ENCODE measurements at places on chromosomes 5 and 9.
A peak's percentile ranks its signal among the peaks of the same experiment; 100 is the strongest.

GRCh38 chr5:65808818-65809217 is 86.8 kb downstream of the NLN start:
- DNase-seq, result no peak

GRCh38 chr5:96648593-96648992 is 13.6 kb upstream of the CAST start:
- DNase-seq, result no peak

DNA sequence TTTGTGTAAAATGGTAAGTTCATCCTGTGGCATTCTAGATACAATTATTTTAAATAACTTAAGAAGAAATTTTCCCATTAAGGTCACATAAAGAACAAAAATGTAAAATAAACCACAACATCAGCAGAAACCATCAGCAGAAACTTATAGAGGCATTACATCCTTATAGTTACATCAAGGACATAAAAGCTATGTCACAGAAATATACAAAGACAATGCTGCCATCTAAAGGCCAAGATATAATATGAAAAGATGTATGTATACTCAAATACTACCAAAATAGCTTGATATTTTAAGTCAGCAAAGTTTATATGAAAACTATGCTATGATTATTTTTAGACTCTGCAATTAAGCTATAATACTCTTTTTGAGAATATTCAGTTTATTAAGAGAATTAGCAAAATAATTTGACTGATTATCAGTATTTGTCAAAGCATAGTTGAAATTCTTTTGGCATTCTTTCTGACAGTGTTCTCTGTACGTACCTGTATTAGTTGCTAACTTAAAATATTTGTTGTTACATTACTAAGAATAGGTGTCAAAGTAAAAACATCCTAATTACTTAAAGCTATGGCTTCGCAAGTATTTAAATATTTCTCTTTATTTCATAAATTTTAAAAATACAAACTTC is 36.2 kb downstream of the FBXL17 start:
- DNase-seq, result peak; percentile 47

DNA sequence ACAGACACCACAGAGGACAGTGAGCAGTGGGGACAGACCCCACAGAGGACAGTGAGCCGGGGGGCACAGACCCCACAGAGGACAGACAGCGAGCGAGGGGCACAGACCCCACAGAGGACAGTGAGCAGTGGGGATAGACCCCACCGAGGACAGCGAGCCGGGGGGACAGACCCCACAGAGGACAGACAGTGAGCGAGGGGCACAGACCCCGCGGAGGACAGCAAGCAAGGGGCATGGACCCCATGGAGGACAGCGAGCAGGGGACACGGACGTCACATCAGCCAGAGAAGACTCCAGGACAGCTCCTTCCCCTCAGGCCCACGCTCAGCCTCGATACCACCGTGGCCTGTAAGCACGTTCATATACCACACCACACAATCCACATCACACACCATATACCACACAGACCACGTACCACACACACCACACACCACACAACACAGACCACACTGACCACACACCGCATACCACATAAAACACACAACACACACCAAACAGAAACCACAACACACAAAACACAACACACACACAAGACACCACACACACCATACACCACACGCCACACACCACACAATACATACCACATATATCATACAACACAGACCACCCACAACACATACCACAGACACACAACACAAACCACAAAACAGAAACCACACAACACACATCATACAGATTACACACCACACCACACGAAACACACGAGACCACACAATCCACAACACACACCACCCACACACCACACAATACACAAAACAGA is 5.2 kb upstream of the ZDHHC11 start:
- DNase-seq, result no peak

GRCh38 chr9:98774746-98775145 is 21.6 kb downstream of the ANKS6 start:
- DNase-seq, result no peak

DNA sequence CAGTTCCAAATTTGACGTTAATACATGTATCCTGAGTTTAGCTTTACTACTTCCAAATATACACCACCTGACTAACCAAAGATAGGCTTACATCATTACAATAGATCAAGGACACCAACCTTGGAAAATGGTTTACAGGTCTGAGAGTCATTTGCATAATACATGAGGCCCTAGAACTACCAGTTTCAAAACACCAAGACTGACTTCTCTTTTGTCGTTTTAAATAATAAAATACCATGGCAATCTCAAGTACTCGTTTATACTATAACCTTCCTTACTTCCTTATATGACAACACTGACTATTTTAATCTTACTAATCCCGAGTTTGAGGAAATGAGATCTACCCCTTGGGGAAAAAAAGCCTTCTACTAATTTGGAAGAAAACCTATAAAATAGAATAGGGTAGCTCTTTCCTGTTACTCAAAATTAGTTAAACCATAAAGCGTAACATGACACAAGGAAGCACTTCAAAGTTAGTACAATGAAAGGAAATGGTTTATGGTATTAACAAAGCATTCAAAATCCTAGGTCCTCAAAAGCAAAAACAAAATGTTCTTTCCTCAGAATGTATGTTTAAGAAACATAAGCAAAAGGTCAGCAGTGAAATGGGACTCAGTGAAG is 42.1 kb downstream of the UBQLN1 start:
- DNase-seq, result no peak

- DNase-seq, result no peak
Observed at GRCh38 chr5:157292599-157292998, 26.7 kb downstream of the CYFIP2 start.

DNA sequence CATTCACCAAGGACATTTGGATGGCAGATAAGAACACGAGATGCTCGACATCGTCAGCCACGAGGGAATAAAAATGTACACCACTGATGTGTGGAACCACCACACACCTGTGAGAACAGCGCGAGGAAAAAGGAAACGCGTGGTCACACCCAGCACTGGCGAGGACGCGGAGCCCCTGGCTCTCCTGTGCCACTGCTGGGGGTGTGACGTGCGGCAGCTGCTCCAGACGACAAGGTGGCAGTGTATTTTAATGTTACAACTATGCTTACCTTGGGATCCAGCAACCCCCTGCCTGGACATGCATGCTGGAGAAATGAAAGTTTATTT is 13.6 kb upstream of the CEP72 start:
- no peak for DNase-seq

- no peak for DNase-seq
Observed at GRCh38 chr5:134063188-134063820, 51.2 kb upstream of the TCF7 start.

GRCh38 chr5:113682497-113683136 is 169.1 kb downstream of the YTHDC2 start:
- DNase-seq, result peak; percentile 41

- no peak for DNase-seq
Observed at GRCh38 chr5:61536922-61537321, 204.9 kb downstream of the ZSWIM6 start.

- no peak for DNase-seq
Observed at GRCh38 chr9:108845507-108845906, 10.3 kb downstream of the ACTL7B start.

- no peak for DNase-seq
Observed at GRCh38 chr5:171989276-171989675, 17.2 kb downstream of the FBXW11 start.

- DNase-seq, result no peak
Observed at GRCh38 chr5:127923804-127924570, 159.6 kb upstream of the SLC12A2 start.

GRCh38 chr9:6566409-6567139 is 79.0 kb downstream of the GLDC start:
- no peak for DNase-seq

GRCh38 chr5:80387063-80387768 is 20.6 kb upstream of the ZFYVE16 start:
- DNase-seq, result no peak

DNA sequence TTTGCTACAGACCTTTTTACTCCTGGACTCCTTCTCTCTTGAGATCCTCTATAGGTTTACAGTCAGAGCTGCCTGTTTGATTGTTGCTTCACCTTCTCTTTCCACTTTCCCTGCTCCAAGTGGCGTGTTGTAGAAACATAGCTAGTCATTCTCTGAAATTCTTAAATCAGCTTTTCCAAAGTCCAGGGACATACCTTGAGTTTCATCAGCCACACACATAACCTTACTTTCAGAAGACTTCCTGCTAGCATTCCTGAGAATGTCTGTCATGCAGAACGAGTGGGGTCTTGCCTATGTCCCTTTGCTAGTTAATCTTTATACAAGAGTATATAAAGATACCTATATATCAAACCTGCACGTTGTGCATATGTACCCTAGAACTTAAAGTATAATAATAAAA is 230.3 kb upstream of the ZNF462 start:
- DNase-seq, result no peak

- DNase-seq, result no peak
Observed at GRCh38 chr9:133877327-133877726, 114.8 kb downstream of the VAV2 start.

- DNase-seq, result no peak
Observed at GRCh38 chr5:93736284-93736683, 5.1 kb downstream of the POU5F2 start.

GRCh38 chr9:105658351-105658750 is 3.9 kb upstream of the TAL2 start:
- DNase-seq, result no peak

DNA sequence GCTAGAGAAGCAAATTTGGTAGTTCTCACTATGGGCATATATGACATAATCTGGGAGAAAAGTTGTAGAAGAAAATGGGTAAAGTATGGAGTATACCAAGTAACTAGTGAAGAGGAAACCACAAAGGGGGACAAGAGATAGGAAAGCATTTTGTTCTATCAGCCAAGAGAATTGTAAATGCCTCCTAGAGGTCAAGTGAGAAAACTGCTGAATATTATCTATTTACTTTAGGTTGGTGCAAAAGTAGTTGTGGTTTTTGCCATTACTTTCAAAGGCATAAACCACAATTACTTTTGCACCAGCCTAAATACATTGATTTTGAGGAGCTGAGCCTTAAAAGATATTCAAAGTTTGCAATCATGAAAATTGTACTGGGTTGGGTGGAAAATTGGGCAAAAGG is 126.7 kb upstream of the GRHPR start:
- no peak for DNase-seq

DNA sequence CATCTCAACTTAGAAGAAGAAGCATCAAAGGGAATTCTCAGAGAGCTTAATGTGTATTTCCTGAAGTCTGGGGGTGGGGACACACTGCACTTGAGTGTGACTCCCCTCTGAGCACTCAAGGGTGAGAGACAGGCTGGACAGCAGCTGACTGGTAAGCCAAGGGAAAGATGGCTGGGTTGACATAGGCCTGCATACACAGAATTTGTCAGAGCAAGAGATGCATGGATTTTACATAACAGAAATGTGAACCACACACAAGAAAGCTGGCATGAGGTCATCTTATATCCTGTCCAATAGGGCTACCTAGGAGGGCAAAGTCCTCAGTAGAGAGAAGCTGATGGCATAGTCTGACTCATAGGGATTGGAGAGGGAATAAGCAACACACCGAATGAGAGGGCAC is 114.3 kb upstream of the EPB41L4A start:
- no peak for DNase-seq

GRCh38 chr5:141590127-141590526 is 28.7 kb downstream of the DIAPH1 start:
- no peak for DNase-seq

GRCh38 chr9:69086769-69087168 is 51.2 kb downstream of the FXN start:
- no peak for DNase-seq

- DNase-seq, result no peak
Observed at GRCh38 chr9:111839387-111839786, 44.6 kb upstream of the SHOC1 start.

DNA sequence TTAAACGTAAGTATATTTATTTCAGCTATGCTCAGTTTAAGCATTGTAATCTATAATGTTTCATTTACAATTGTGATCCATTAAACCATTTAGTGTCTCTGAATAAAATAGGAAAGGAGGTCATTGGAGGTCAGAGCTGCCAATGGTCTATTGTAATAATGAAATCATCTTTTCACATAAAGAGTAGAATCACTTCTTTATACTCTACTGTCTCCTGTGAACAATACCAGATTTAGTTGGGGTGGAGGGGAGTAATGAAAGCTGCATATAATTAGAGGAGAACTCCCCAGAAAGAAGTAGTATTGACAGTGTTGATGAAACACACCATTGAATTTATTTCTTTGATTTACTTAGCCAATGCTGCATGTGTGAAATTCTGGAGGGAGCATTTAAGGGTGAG is 35.1 kb upstream of the ZFYVE16 start:
- no peak for DNase-seq

DNA sequence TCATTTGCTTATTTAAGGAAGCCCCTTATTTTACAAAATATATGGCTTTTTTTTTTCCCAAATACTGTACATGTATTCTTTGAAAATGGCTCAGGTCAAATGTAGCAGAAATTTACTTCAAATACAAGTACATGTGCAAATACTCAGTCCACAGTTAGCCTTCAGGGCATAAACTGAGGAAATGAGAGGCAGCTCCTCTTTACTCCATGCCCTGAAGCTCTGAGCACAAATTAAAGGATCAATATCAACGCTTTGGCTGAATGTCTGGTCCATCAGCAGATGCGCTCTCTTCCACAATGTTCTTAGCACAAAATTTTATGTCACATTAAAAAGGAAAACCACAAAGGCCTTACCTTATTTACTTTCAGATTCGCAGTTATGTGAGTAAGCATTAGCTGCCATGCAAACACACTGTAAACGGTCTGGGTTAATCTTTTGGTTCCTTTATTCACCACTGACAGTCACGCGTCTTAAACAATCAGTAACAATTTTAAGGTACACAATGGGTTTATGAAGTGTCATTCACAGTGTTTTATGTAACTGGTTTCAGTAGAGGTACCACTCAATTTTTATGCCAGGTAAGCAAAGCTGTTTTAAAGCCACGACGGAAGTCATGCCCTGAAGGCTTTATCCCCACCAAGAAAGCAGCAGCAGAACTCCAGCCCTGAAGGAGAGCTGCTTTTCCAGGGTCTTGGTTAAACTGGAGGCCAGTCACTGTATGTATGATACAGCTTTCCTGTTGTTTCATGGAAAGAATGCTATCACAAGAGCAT is 103.4 kb downstream of the OTULIN start:
- no peak for DNase-seq

DNA sequence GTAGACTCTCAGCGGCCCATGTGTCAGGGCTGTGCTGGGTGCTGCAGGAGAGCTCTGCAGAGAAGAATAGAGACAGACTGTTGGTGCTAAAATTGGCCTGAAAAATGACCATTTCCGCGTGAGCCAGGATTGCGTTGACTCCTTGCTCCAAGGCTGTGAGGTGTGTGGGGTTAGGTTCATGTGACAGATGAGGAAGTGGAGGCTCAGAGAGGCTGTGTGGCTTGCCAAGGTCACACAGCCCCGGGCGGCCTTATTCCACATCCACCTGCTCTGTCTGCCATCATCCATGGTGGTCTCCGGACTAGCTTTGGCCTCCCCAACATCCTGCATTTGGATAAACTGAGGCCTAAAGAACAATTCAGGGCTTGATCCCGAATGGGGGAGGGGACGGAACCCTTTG is 15.2 kb downstream of the NEK6 start:
- no peak for DNase-seq

GRCh38 chr5:84597904-84598303 is 213.2 kb upstream of the EDIL3 start:
- DNase-seq, result no peak

GRCh38 chr5:7251132-7251531 is 144.8 kb upstream of the ADCY2 start:
- DNase-seq, result no peak

Measured in NCI-H446 (cell line).